ENCODE measurements at places on chromosomes 7 and 10. TPM values are rescaled to one million over a fixed set of nuclear protein-coding genes. Genes with fewer than 3 reads are reported as not detected.

GRCh38 chr7:80884511-80885195 lies 34.2 kb downstream of the SEMA3C start:
- DNase-seq = no peak

DNA sequence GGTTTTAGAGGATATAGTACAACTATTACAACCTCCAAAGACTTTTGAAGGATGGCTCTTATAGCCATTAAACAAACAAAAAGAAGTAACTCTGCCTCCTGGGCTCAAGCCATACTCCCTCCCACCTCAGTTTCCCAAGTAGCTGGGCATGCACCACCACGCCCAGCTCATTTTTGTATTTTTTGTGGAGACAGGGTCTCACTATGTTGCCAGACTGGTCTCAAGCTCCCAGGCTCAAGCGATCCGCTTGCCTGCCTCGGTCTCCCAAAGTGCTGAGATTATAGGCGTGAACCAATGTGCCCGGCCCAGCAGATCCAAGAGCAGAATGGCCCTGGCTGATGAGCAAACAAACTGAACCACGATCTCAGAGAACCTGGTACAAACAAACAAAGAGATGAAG lies 16.0 kb downstream of the NANOS1 start:
- DNase-seq = no peak

DNA sequence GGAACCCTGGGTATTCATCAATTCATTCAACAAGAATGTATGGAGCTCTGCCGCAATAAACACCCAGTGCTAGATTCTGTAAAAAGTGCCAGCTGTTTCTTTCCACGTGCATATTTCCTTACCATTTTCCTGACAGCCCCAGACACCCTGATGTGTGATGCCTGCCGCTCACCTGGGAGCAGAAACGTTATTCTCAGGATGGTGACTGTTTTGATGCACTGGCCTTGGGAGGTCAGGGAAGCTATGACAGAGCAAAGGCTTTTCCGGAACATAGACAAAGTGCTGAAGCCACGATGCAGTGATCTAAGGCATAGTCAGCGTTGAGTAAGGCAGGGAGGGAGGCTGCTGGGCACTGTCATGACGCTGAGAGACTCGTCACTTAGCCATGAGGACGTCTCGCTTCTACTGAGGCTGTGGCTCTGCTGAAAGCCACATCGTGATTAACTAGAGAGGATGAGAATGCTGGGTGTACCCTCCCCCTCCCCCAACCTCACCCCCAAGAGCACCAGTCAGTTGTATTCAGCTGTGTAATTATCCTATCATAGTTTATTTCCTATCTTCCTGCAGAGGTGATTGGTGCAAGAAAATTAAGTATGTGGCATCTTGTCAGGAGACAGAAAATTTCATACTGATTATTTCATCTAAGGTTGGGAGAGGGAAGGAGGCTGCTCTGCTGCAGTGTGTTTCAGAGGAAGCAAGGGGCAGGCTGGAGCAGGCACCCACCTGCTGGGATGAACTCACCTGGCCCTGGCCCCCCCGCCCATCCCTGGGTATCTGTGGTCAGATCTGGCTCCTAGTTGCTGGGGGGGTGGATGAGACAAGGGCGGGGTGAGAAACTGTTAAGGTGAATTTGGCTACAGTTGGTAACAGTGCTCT lies 48.8 kb upstream of the SMNDC1 start:
- no peak for DNase-seq

DNA sequence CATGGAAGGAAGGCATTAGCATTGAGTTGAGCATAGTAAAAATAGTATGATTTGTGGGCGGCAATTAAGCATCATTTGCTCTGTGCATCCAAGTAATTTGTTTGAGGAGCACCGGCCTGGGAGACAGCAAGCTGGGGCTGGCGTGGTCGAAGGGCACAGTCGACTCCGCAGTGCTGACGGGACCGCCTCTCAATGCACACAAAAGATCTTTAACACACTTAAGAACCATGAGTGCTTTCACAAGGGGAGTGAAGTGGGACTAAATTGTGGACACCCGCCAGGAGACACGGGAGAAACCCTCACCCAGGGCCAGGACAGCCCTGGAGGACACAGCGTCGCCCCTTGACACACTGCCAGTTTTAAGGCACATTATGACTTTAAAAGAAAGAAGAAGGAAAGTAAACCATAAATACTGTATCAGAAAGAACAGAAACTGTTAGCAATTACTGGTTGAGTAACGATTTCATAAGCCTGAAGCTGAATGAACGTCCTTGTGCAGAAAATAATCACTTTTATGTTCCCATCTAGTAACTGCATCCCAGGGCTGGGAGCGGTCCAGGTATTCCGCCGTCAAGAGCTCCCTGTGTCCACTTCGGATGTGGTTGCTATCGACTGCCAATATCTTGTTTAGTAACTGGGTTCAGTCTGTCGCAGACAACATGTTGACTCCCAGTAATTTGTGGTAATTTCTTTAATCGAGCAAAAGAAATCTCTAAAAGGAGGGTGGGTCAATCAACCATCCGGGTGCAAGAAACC lies 102.1 kb downstream of the EBF3 start:
- DNase-seq = no peak

COMTD1 gene
- 13.2 TPM for total RNA-seq

CCZ1B gene
- 75.2 TPM for total RNA-seq
